ENCODE measurements at places on chromosomes 1 and 21.

DNA sequence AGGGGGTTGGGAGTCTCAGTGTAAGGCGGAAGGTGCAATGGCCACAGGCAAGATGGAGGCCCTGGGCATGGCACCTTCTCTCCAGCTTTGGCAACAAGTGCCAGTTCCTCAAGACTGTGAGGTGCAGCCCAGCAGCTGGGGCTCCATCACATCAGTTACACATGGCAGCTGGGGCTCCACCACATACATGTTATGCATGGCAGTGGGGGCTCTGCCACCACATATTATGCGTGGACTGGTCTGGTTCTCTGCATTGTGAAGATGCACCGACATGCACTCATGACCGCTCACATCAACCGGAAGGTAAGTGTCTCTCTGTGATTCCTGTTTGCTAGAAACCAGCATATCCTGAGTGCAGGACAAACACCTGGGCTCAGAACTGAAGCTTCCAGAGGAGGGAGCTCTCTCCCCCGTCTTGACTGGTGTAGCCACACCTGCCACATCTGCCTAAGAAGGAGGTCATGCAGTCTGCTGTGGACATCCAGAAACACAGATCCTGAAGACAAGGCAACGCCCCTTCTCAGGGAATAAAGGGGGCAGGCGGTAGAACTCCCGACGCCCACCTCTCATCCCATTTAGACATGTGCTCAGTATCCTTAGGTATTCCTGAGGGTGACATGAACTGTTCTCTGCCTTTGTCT lies 104.1 kb upstream of the TMPRSS2 start:
- DNase-seq, result no peak

DNA sequence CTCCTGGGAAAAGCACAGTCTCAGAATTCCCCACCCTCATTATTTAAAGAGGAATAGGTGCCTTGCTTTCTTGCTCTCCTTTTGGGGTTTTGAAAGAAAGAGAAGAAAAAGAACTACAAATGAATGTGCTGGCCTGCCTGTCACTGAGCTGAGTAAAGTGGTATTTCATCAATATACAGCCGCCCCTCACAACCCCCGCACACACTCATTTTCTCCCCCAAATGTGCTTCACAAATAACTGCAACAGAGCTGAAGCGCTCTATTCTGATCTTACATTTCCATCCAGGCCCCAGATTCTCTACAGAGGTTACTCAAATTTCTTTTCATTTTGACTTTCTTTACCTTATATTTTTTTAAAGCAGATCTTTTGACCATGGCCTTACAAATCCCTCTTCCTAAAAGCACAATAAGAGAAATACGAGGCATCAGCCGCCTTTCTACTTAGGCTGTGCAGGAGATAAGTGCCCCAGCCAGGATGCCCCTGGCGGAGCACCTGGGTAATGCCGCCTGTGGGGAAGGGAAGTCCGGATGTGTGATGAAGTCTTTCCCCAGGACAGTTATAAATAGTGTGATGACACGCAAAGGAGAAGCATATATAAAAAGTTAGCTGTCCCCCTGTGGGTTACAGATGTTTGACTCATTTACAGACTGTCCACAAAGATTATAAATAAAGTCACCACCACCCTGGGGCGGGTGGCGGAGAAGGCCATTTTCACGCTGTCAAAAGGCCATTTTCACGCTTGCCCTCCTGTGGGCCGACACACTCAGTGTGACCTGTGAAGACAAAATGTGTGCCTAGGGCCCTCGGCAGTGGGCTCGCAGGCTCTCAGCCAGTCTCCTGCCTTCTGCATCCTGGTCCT lies 6.5 kb downstream of the KCNN3 start:
- no peak for DNase-seq

DNA sequence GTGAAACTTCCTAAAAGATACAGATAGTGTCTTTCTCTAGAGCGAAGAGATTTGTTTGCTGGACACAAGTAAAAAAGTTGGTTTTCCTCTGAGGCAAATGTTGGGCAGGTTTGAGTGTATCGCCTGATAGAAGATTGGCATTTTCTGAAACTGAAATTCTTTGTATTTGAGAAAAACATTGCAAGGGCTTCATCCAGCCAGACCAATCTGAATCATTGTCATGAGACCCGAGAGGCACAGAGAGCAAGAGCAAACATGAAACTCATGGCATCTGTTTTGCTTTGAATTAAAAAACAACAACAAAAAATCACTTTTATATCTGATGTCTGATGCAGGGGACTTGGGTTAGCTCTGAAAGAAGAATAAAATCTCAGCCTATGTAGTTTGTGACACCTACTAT lies 379.3 kb upstream of the NCAM2 start:
- no peak for DNase-seq

GRCh38 chr1:201024625-201024998 lies 1.1 kb upstream of the KIF21B start:
- DNase-seq, result no peak

DNA sequence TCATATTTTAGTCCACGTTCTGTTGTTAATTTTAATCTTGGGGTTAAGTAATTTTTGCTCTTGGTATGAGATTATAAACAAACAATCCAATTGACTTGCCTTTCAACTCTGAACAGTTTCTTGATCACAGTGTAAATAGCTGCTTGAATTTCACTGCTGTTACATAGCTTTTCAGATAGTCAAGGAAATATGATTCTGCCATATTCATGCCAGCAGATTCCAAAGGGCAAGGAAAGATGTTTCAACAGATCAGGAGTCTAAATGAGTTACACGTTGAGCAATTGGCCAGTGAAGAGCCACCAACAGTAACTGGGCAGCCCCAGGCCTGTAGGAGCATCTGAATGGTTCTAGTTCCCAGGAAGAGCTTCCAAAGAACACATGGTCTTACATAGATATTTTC lies 93.6 kb downstream of the LEPR start:
- no peak for DNase-seq

GRCh38 chr1:244052728-244053312 lies 1.7 kb downstream of the ZBTB18 start:
- DNase-seq, result no peak

GRCh38 chr1:33280091-33280661 lies 23.9 kb downstream of the ZNF362 start:
- DNase-seq, result no peak

DNA sequence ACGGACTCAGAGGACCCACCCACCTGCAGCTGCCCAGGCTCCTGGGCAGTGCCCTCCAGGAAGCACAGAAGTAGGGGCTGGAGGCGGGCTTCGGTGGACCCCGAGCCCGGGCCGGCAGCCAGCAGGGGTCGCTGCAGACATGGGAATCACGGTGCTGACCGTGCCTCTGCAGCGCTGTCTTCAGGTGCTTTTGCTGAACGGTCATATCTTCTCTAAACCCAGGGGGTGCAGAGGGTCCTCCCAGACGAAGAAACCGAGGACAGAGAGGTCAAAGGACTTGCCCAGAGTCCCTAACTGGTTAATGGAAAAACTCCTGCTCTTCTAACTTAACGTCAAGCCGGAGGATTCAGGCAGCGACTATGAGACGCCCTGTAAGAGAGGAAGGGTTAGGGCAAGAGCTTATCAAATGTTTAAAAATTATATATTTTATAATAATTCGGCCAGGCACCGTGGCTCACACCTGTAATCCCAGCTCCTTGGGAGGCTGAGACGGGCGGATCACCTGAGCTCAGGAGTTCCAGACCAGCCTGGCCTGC lies 21.5 kb upstream of the LEFTY2 start:
- peak; percentile 21 for DNase-seq

GRCh38 chr21:20883408-20883800 lies 114.8 kb upstream of the NCAM2 start:
- no peak for DNase-seq

GRCh38 chr1:35857830-35858229 lies 25.2 kb upstream of the AGO1 start:
- DNase-seq, result no peak

DNA sequence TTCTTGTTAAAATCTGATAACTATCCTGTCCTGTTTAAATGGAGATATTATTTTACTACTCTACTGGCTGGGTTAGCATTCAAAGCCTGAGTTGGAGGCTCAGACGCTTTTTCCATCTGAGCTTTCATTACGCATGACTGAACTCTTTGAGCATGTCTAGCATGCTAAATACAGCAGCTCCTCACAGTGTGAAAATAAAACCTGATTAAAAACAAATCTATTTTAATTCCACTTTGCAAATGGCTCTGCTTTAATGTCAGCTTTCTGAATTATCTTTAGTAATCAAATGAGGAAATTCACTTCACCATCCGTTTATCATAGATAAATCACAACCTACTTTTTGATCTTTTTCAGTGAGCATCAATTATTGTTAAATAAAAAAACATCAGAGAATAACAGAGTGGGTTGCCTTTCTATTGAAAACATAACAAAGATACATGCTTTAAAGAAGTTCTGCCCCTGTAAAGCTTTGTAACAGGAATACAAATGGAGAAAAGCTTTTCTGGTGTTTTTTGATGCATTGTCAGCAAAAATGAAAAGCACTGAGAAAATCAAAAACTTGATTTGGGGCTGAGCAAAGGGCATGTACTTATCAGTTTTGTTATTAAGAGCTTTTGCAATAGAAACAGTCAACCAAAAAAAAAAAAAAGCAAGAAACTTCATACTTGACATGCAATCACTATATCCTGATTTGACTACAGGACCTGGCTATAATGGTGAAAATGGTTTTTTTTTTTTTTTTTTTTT lies 3.5 kb upstream of the SPEN start:
- no peak for DNase-seq

DNA sequence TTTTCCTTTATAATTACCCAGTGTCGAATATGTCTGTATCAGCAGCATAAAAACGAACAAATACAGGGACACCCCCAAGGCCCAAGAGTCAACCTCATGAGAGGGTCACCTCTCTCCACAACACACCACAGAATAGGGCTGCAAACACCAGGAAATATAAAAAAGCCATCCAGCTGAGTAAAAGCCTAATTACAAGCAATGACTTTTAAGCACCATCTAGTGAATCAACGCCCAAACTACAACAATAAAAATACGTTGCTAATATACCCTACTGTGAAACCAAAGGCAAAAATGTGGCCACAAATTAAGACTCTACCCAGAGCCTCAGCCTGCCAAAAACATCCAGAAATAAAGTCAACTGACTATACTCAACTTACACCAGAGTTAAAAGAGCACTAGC lies 817.9 kb upstream of the NEGR1 start:
- DNase-seq, result no peak

GRCh38 chr1:116332451-116332850 lies 40.6 kb upstream of the ATP1A1 start:
- no peak for DNase-seq
